ENCODE measurements at places on chromosomes 7 and 10.
A peak's percentile ranks its signal among the peaks of the same experiment; 100 is the strongest.

- DNase-seq = no peak
Observed at GRCh38 chr10:48363617-48364355, 57.3 kb downstream of the MAPK8 start.

DNA sequence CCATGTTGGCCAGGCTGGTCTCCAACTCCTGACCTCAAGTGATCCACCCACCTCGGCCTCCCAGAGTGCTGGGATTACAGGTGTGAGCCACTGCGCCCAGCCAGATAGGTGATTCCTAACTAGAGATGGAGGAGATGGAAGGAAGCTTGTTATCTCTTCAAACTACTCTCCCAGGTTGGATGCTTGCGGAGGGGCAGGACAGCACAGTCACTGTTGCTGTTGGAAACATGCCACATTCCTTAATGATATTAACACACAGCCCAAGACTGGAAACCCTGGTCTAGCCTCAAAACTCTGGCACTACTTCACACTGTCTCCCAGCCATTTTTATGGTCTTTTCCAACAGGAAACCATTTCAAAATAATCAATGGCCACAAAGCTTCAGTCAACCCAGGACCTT lies 468.8 kb upstream of the NRP1 start:
- DNase-seq = no peak

DNA sequence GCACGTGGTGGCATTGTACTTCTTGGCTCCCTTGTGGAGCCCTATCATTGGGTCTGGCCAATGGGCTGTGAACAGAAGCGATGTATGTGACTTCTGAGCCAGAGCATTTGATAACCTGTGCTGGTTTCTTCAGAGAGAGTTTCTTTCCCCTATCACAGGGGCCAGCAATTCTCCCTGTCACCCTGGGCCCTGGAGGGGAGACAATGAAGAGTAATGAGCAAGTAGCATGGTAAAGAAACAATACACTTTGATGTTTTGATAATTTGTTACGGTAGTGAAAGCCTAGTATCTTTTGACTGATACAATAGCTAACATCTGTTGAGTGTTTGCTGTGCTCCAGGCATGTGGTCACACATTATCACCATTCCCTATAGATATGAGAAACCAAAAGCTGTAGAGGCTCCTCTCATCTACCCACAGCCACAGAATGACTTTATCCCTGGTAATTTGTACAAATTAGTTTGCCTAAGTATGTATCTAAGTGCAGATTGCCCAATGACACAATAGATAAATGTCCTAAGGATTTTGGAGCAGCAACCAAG lies 113.4 kb upstream of the SVIL start:
- DNase-seq = no peak

DNA sequence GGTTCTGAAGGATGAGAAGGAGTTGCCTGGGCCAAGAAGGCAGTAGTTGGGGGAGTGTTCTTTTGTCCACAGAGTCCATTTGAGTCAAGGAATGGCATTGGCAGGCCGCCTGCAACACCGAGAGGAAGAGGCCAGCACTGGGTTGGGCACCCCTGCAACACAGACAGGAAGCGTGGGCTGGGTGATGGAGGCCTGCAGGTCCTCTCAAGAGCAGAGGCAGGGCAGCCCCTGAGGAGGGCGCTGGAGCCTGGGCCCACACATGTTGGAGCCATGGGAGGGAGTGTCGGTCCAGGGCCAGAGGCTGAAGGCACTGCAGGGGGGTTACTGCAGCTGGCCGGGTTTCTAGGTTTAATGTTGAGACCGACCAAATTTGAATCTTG lies 137.3 kb downstream of the PTPN20 start:
- DNase-seq = no peak

- no peak for DNase-seq
Observed at GRCh38 chr10:98825741-98826140, 379.0 kb upstream of the HPS1 start.

DNA sequence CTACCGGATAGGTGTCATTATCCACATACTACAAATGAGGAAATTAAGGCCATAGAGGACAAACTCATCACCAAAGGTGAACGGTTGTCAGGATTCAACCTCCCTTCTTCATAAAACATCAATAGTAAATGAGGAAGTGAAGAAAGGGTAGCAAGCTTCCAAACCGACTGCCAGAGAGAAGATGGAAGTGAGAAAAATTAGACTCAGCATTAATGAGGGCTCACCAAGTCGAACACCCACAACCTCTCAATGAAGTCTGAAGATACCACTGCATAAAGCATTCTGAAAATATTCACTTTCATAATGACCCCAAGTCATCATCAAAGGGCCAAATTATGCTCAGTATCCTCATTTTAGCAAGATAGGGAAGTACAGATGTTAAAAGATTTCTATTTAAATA lies 29.6 kb downstream of the ABCB4 start:
- DNase-seq = no peak

DNA sequence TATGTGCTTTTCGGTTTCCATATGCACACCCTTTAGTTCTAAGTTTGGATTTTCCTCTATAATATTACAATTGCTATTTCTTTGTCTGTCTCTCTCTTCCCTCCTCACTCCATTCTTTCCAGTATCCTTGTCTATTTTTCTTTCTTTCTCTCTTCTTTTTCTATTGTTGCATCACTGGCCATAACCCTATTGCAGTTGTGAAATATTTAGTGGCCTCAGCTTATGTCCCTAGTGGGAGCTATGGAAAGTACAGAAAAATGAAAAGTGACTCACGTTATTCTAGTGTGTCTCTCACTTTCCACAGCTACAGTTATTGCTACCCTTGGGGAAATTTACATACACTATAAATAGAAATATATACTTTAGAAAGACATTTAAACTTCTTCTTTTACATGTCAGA lies 59.1 kb downstream of the CNTNAP2 start:
- DNase-seq = no peak

GRCh38 chr10:54800741-54801421 lies at the start of gene PCDH15:
PCDH15 (minus strand) TSS chr10:54801231; CDS start chr10:54664262, 136,969 bp downstream.
- peak; percentile 25 for DNase-seq

GRCh38 chr7:133196856-133197612 lies 55.8 kb upstream of the EXOC4 start:
- no peak for DNase-seq

DNA sequence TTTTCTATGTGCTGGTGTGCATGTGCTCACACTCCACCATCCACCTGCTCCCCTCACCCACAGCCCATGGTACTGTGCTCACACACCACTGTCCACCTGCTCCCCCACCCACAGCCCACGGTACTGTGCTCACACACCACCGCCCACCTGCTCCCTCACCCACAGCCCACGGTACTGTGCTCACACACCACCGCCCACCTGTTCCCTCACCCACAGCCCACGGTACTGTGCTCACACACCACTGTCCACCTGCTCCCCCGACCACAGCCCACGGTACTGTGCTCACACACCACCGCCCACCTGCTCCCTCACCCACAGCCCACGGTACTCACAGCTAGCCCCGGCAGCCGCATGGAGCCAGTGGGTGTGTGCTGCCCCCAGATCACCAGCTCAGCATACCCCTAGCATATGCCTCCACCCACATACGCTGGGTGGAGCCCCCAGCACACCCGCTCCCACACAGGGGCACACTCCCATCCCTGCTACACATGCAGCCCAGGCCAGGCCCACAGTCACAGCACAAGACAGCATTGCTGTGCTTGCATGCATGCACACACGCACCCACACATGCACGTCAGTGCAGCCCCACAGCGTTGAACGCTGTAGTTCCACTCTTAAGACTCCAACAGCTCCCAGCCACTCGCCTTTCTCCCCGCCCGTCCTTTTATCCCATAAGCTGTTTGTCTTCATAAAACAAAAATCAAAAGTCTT lies 62.0 kb downstream of the PAX2 start:
- no peak for DNase-seq

DNA sequence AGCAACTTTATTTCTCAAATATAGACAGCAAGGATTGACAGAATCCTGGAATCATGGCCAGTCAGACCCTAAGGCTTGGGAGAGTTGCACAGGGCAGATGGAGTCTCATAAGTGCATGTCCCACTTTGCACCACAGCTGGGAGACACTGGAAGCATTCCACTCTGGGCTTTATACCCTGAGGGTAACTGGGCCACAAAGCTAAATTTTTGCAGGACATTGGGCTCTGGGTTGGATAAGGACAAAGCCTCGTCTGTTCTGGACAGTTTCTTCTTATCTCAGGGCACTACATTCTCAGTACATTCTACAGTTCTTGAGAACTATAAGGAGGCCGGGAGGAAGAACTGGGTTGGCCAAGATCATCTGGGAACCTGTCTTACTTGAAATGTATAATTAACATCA lies 158.3 kb upstream of the IGFBP3 start:
- no peak for DNase-seq

DNA sequence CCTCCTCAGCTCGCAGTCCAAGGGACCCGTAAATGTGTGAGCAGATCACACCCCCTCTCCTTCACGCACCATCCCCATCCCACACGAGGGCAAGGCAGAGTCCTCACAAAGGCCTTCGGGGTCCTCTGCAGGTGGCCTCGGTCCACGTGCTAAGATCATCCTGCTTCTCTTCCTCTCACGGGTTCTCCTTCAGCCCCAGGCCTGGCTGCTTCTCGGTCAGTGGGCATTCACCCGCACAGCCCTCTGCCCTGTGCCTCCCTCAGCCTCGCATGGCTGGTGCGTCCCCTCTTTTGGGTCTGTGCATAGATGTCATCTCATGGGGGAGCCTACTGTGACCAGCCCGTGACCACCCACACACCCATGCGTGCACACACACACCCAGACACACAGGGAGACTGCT lies 17.3 kb upstream of the FOXL3 start:
- DNase-seq = no peak

DNA sequence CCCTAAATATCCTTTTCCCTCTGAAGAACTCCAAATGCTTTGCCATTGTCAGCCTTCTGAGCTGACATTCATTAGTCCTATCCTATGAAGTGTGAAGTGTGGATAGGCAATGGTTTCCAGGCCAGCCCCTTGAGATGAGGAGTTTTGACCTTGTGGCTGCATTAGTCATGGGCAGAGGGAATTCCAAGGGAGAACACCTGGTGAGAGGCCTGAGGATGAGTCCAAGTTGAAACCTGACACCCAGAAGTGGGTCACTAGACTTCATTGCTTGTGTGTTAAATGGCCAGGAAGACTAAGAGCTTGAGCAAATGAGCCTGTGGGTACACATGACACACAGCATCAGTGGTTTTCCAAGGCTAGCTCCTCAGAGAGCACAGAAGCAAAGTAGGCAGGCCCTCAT lies 260.8 kb downstream of the SKAP2 start:
- no peak for DNase-seq

GRCh38 chr7:75866489-75867389 lies 12.1 kb upstream of the RHBDD2 start:
- peak; percentile 55 for DNase-seq

DNA sequence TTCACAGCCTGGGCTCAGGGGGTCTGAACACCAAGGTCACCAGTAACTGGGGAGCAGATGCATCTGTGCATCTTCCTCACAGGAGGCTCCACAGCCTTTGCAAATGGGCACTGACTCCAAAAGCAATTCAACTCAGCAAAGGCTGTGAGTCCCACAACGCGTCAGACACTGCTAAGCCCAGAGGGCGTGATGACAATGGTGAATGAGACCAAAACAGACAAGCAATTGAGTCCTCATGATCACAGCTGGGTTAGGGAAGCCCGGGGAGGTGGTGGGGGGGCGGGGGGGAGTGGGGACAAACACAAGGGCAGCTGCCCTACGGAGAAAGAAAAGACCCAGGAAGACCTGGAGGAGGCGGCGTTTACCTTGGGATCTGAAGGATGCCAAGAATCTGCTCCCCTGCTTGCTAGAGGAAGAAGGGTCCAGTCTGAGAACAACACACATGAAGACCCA lies 61.6 kb upstream of the RNF32 start:
- DNase-seq = no peak

GRCh38 chr10:34711500-34711899 lies 103.6 kb downstream of the PARD3 start:
- no peak for DNase-seq

DNA sequence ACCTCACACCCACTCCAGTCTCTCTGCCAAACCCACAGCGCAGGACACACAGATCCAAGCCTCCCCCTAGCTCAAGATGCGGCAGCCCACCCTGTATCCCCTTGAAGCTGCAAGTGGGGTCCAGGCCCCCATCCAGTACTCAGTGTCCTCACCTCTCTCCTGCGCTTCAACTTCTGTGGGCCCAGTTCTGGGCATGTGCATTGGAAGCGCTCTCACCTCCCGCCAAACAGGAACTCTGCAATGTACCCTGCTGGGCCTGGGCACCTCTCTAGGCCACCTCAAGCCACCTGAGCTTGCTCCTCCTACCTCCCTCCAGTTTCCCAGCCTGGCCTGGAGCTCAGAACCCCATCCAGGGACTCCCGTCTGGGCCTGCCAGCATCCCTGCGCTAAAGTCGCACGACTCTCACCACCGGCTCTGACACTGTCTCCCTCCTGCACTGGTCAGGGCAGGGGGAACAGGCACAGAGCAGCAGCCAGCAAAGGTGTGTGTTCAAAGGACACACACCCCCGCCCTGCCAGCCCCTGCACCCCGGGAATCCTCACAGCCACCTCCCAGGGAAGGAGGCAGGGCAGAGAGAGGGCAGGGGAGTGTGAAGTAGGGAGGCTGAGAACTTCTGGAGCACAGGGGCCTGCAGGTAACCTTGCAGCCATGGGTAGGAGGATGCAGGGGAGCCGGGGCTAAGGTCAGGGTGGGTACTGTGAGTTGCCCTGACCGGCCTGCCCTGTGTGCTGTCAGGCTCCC lies 51.7 kb upstream of the MSMB start:
- no peak for DNase-seq

DNA sequence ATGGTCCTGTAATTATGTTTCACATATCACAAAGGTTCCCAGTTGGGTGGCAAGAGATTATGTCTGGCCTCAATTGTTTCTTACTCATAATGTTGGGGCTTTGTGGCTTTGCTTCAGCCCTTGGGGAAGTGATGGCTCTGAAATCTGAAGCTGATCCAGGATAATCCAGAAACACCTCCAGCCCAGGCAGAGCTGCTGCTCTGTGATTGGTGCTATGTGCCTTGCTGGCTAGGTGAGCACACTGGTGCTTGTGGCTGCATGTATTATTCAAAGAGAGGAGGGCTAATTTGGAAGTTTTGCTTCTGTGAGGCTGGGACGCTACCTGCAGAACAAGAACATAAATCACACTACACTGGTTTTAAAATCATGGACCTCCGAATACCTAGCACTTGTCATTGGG lies 346.6 kb upstream of the MGMT start:
- DNase-seq = no peak

DNA sequence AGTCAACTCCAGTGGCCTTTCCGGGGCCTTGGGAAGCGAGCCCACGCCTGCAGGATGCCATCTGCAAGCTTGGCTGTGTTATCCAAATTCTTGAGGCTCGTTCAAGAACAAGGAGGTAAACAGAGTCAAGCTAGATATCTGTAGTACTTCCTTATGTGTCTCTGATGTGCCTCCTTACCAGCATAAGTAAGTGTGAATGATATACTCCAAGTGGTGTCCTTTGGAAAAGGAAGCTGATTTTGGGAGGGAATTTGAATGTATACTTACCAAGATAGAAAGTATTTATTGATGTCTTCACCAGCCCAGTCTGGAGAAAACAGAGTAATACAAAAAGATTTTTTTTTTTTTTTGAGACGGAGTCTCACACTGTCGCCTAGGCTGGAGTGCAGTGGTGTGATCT lies 372.3 kb upstream of the GALNT17 start:
- no peak for DNase-seq

- DNase-seq = no peak
Observed at GRCh38 chr7:2542916-2543871, 12.1 kb downstream of the BRAT1 start.

- DNase-seq = no peak
Observed at GRCh38 chr10:117249493-117250093, 8.7 kb downstream of the SLC18A2 start.

- no peak for DNase-seq
Observed at GRCh38 chr10:1638889-1639419, 98.4 kb downstream of the ADARB2 start.

Data from nucleus accumbens (tissue), 56 donors.